ENCODE measurements at places on chromosomes 7 and 10.
A peak's percentile ranks its signal among the peaks of the same experiment; 100 is the strongest.

DNA sequence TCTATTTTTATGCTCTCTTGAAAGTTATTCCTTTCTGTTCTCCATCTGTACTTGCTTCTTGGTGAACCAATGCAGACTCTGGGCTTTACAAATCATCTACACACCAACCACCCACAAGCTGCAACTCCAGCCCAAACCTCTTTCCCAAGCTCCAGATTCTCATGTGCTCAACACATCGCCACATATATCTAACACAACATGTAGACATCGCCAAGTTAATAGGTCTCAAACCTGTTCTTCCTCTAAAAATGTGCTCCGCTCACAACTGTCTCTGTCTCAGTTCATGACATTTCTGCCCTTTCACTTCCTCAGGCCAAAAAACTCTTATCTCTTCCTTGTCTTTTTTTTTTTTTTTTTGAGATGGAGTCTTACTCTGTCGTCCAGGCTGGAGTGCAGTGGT is 95.7 kb upstream of the EEPD1 start:
- no peak for ATAC-seq

GRCh38 chr10:126417220-126417825 is 29.0 kb upstream of the ADAM12 start:
- no peak for ATAC-seq

- ATAC-seq: peak; percentile 91
Observed at GRCh38 chr7:70016044-70016770, 417.9 kb downstream of the AUTS2 start.

DNA sequence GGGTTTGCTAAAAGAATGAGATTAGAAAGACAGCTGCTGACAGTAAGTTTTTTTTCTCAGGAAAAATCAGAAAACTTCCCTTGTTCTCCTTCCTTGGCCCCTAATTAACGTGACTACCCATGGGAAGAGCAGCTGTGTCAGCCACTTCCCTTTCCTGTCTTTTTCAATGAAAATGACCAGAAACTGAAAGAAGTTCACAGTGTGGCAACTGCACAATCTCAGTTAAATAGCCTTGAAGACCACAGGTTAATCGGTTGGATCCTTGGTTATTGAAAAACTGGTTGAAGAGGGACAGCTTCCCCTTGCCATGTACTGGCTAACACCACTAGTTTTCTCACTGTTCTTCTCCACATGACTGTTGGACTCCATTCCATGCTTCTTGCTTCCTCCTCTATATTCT is 148.8 kb upstream of the AGR3 start:
- ATAC-seq: no peak
